ENCODE measurements at places on chromosomes 7 and 10.

DNA sequence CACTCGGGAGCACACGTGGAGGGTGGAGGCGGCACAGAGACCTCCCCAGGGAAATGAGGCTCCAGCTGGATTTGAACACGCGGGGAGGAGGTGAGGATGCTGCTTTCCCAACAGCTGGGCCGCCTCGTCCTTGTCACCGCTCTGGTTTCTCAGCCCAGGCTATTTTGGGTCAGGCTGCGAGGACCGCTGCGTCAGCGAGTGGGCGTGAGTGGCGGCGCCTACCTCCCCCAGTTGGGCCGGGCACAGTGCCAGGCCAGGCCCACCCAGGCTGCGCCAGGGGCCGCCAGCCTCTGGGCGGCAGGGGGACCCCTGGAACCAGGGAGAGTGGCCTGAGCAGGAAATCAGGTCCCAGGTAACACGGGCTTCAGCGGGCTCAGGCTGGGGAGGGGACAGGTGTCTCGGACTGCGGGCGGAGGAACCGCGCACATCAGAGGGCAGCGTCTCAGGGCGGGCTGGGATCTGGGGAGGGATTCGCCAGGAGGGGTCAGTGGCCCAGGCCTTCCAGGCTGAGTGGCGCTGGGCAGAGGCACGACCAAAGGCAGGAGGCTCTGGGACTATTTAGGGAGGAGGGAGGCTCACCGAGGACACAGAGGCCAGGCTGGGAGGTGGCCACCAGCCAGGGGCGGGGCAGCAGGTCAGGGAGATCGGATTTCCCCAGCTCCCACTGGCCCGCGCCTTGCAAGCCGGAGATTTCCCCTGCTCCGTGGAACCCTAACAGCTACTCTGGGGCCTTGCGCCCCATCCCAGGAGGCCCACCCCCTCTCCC, 125.2 kb upstream of the RET start:
- no peak for DNase-seq

DNA sequence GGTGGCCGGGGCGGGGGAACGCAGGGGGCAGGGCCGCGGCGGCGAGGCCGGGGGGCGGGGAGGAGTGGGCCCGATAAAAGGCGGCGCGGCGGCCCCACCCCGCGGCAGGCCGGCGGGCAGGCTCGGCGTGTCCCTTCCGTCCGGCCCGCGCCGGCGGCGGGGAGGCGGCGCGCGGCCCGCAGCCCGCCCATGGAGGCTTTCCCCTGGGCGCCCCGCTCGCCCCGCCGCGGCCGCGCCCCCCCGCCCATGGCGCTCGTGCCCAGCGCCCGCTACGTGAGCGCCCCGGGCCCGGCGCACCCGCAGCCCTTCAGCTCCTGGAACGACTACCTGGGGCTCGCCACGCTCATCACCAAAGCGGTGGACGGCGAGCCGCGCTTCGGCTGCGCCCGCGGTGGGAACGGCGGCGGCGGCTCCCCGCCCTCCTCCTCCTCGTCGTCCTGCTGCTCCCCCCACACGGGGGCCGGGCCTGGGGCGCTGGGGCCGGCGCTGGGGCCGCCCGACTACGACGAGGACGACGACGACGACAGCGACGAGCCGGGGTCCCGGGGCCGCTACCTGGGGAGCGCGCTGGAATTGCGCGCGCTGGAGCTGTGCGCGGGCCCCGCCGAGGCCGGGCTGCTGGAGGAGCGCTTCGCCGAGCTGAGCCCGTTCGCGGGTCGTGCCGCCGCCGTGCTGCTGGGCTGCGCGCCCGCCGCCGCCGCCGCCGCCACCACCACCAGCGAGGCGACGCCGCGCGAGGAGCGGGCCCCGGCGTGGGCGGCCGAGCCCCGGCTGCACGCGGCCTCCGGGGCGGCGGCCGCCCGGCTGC, at the start of gene NANOS1:
Gene NANOS1 (plus strand): TSS at position 102 of the 808 bp plus-strand sequence. CDS start 88 bp downstream, at position 190.
- DNase-seq: no peak

DNA sequence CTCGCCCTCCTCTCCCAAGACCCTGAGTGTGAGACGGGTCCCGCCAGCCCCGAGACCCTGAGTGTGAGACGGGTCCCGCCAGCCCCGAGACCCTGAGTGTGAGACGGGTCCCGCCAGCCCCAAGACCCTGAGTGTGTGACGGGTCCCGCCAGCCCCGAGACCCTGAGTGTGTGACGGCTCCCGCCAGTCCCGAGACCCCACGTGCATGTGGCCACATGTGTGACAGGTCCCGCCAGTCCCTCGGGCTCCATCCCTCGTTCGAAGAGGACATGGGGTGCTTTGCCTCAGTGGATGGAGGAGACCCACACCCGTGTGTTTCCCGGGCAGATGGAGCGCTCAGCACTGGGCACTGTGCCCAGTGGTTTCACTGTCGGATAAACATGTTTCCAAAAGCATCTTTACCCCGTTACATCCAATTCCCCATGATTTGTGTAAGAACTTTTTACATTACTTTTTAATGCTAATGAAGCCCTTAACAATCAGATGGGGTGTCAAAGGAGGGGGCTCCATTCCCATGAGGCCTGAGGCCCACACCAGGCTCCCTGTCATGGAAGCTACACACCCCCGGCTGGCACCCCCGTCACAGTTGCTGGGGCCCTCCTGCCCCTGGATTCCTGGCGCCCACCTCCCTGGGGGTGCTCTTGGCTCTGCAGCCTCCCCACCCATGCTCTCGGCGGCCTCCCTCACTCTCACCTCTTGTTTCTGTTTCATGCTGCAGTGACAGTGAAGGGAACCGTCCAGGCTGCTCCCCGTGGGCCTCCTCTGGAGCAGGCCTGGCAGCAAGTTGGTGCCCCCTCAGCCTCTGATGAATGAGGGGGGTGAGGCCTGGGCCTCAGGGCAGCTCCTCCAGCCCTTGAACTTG, 48.5 kb upstream of the CFAP46 start:
- DNase-seq: no peak

GRCh38 chr10:75456122-75456521, 24.7 kb downstream of the LRMDA start:
- no peak for DNase-seq

Data from T follicular helper cell (primary cell).